Activated naive CD4-positive, alpha-beta T cell treated with anti-CD3 and anti-CD28 coated beads, Interleukin-2, amount 10 ng/mL, durations not matched to agents 7 days and 5 days (primary cell): ENCODE measurements at places on chromosomes 7 and 10.
A peak's percentile ranks its signal among the peaks of the same experiment; 100 is the strongest.

DNA sequence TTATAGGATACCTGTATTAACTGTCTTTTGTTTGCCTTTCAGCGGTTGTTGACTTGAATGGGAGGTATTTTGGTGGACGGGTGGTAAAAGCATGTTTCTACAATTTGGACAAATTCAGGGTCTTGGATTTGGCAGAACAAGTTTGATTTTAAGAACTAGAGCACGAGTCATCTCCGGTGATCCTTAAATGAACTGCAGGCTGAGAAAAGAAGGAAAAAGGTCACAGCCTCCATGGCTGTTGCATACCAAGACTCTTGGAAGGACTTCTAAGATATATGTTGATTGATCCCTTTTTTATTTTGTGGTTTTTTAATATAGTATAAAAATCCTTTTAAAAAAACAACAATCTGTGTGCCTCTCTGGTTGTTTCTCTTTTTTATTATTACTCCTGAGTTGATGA is 26.6 kb downstream of the RBM17 start:
- peaks cover 3% of the 10 kb centered on the region for H3K4me1 ChIP-seq
- H3K27me3 ChIP-seq, result no peaks in the 10 kb centered on the region
- no peak overlapping the region for H3K4me3 ChIP-seq

DNA sequence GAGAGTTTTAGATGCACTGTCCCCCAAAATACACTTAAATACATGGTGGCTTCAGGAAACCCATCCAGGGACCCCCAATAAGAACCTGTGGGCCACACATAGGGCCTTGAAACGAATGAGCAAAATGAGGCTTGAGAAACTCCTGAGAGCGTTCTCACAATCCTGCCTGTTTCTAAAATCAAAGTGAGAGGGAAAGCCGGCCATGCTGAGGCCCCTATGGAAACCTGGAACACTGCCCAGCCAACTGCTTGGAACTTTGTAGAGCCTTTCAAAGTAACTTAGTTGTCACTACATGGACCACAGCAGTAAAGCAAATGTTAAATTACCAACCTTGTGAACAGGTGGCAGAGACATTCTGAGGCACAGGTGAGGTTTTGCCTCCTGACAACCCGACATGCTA is 13.4 kb downstream of the SGMS1 start:
- peaks cover 10% of the 10 kb centered on the region for H3K4me1 ChIP-seq
- no peak overlapping the region for H3K27ac ChIP-seq
- no peaks in the 10 kb centered on the region for H3K36me3 ChIP-seq
- no peak overlapping the region for H3K4me3 ChIP-seq

- H3K4me3 ChIP-seq, result no peak overlapping the region
- H3K27me3 ChIP-seq, result peaks cover 3% of the 10 kb centered on the region
- DNase-seq, result no peak
- no peaks in the 10 kb centered on the region for H3K4me1 ChIP-seq
- no peaks in the 10 kb centered on the region for H3K36me3 ChIP-seq
These were observed 303.5 kb downstream of the OTUD1 start for GRCh38 chr10:23742368-23742767.

DNA sequence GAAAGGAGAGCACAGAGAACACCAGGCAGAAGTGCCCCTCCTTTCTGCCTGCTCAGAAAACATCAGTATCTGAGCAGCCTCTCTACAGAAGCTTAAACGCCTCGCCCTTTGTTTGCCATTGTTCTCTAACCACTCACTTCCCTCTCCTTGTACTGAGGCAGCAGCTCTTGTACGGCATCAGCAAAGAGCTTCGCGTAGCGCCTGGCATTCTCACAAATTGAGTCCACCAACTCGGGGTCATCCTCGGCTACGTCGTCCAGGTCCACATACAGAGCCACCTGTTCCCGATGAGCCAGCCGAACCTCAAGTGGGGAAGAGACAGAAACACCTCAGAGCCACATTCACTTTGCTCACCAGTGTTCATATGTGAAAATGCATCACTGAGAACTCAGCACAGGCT is 1.7 kb downstream of the MCM7 start:
- H3K4me1 ChIP-seq, result peaks cover 51% of the 10 kb centered on the region
- DNase-seq, result no peak
- peak overlapping the region; percentile 81 for H3K4me3 ChIP-seq
- peaks cover 64% of the 10 kb centered on the region for H3K36me3 ChIP-seq
- peak overlapping the region; percentile 93 for H3K27ac ChIP-seq

GRCh38 chr7:149599636-149600206 is 102.1 kb upstream of the ZNF746 start:
- peaks cover 62% of the 10 kb centered on the region for H3K36me3 ChIP-seq
- DNase-seq, result peak; percentile 35
- peaks cover 45% of the 10 kb centered on the region for H3K4me1 ChIP-seq
- H3K27ac ChIP-seq, result peak overlapping the region; percentile 89

DNA sequence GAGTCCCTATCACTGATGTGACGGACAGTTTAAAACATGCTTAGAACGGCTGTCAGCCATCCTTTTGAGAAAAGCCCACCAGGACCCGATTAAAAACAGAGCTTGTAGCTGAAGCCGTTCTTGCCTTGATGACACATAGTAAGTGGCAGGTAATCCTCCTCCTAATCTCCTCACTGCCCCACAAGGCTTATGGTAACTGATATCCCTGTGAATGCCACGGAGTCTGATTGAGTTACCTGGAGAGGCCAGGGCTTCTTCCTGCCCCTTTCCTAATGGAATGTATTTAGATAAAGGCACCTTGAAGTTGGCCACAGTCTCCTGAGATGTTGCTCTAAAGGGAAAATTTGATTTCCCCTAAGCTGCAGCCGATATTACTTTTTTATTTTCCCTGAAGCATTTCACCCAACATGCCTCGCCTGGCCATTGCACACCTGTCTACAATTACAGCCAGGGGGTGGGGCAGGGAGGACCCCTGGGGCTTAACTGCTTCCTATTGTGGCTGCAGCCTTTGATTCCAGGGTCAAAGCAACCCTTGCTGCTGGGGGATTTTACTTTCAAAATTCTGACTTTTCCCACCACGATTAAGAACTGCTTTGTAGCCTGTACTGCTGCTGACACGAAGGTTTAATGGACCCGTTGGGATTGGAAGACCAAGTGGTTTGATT is 169.0 kb upstream of the GPR26 start:
- H3K27ac ChIP-seq, result no peak overlapping the region
- H3K27me3 ChIP-seq, result peaks cover 22% of the 10 kb centered on the region
- no peaks in the 10 kb centered on the region for H3K4me1 ChIP-seq
- no peak overlapping the region for H3K4me3 ChIP-seq
- H3K36me3 ChIP-seq, result no peaks in the 10 kb centered on the region

- H3K36me3 ChIP-seq, result no peaks in the 10 kb centered on the region
- no peaks in the 10 kb centered on the region for H3K27me3 ChIP-seq
- no peak overlapping the region for H3K4me3 ChIP-seq
- no peak overlapping the region for H3K27ac ChIP-seq
These were observed 150.1 kb upstream of the TCF7L2 start for GRCh38 chr10:112799726-112800510.

- H3K4me1 ChIP-seq, result no peaks in the 10 kb centered on the region
- no peaks in the 10 kb centered on the region for H3K27me3 ChIP-seq
- no peak for DNase-seq
- H3K36me3 ChIP-seq, result no peaks in the 10 kb centered on the region
- H3K4me3 ChIP-seq, result no peak overlapping the region
These were observed 488.5 kb downstream of the MDFIC start for GRCh38 chr7:115410434-115410820.

DNA sequence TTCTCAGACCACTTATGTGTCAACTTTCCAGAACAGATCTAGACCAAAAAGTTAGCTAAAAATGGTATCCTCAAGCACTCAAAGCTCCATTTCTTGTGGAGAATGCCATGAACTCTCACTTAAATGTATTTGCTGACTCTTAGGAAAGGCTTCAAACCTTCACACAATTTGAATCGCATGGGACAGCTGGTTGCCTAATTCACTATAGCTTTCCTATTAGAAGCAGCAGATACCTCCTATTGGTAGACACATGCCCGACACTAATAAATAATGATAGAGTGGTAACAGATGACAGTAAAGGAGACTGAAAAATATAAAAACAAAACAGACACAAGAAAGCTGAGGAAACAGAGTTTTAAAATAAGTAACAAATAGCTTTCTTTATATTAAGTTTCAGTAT is 818.5 kb downstream of the XPNPEP1 start:
- no peaks in the 10 kb centered on the region for H3K27me3 ChIP-seq
- H3K36me3 ChIP-seq, result no peaks in the 10 kb centered on the region
- DNase-seq, result no peak
- no peak overlapping the region for H3K4me3 ChIP-seq
- H3K27ac ChIP-seq, result no peak overlapping the region
- no peaks in the 10 kb centered on the region for H3K4me1 ChIP-seq

- H3K36me3 ChIP-seq, result peaks cover 90% of the 10 kb centered on the region
- peaks cover 46% of the 10 kb centered on the region for H3K4me1 ChIP-seq
- no peak for DNase-seq
- no peak overlapping the region for H3K27ac ChIP-seq
These were observed 29.3 kb upstream of the CRYGN start for GRCh38 chr7:151469281-151469680.

GRCh38 chr10:77970869-77971803 is 44.6 kb upstream of the DLG5 start:
- H3K27ac ChIP-seq, result peak overlapping the region; percentile 77
- peaks cover 10% of the 10 kb centered on the region for H3K36me3 ChIP-seq
- peak; percentile 42 for DNase-seq
- H3K4me1 ChIP-seq, result peaks cover 10% of the 10 kb centered on the region
- no peak overlapping the region for H3K4me3 ChIP-seq

DNA sequence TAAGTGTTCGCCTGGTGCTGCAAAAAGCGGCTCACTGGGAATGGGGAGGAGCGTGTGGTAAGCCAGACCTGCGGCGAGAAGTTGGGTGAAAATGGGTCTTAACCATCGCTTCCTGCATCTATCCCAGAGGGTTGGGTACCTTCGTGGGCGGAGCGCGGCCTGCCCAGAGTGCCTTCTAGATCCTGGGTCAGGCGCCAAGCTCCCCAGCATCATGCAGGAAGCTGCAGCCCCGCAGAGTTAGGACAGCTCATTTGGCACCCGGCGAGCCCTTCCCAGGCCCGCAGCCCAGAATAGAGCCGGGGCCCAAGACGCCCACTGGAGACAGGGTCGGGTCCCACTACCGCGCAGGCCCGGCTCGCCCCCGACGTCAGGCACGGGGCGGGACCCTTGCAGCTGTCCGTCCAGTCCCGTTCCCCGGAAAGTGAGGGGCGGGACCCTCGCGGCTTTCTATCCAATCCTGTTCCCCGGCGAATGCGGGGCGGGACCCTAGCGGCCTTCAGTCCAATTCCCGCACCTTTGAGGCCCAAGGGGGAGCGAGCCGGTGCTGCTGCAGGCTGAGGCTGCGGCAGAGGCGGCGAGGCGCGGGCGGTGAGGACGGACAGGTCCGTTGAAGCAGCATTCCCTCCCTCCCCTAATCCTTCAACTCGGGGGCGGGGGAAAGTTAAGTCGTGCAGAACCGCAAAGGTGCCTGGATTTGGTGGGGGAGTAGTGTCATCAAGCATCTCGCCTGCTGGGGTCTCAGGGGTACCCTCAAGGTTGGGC is at the start of gene CROT:
CROT (plus strand) TSS at position 499 of the 762 bp plus-strand sequence. CDS start 3,405 bp downstream, outside the sequence.
- H3K4me3 ChIP-seq, result peak within 1 kb of the TSS; percentile 88
- H3K27ac ChIP-seq, result peak within 1 kb of the TSS; percentile 90
- H3K4me1 ChIP-seq, result peaks cover 53% of the 10 kb centered on the region
- peaks cover 32% of the 10 kb centered on the region for H3K36me3 ChIP-seq
- peak; percentile 96 for DNase-seq

DNA sequence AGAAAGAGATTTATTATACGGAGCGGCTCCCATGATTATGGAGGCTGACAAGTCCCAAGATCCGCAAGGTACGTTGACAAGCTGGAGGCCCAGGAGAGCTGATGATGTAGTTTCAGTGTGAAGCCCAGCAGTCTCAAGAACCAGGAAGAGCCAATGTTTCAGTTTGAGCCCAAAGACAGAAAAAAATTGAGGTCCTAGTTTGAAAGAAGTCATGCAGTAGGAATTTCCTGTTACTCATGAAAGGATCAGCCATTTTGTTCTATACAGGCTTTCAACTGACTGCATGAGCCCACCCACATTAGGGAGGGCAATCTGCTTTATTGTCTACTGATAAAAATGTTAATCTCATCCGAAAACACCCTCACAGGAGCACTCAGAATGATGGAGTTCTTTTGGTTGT is 51.5 kb downstream of the CCDC71L start:
- no peak for DNase-seq
- no peaks in the 10 kb centered on the region for H3K4me1 ChIP-seq
- no peak overlapping the region for H3K4me3 ChIP-seq
- no peaks in the 10 kb centered on the region for H3K36me3 ChIP-seq

DNA sequence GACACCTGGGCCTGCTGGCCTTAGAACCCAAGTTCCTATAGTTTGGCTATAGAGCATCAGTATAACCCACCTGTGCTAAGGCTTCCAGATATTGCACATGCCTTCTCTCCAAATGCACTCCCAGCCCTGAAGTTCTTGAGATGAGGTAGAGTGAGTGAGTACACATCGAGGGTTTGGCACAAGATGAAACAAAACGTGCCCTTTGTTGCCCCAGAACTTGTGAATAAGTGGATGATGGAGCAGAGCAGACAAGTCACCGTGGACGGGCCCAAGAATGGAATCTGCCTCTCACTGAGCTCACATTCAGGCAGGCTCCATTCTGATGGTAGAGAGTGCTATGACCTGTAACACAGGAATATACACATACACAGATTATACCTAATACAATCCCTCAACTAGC is 73.0 kb upstream of the STK17A start:
- no peaks in the 10 kb centered on the region for H3K4me1 ChIP-seq
- no peak for DNase-seq
- peaks cover 22% of the 10 kb centered on the region for H3K27me3 ChIP-seq
- H3K27ac ChIP-seq, result no peak overlapping the region

DNA sequence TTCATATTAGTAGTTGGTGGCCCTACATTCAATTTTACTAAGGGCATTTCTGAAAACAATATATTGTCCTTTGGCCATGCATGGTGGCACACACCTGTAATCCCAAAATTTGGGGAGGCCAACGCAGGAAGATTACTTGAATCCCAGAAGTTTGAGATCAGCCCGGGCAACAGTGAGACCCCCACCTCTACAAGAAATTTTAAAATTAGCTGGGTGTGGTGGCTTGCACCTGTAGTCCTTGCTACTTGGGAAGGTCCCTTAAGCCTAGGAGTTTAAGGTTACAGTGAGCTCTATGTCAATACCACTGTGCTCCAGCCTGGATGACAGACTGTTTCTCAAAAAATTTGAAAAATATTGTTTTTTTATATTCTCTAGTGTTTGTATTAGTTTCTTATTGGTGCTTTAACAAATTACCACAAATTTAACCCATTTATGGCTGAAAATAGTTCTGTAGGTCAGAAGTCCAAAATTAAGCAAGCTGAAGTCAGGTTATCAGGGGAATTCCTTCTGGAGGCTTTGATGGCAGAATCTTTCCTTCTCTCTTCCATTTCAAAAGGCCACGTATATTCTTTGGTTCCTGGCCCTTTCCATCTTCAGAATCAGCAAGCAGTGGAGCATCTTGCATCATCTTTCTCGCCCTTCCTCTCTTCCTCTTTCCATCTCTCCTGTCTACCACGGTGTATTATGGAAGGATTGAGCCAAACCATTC is 12.4 kb downstream of the CBX3 start:
- H3K36me3 ChIP-seq, result peaks cover 39% of the 10 kb centered on the region
- peaks cover 14% of the 10 kb centered on the region for H3K4me1 ChIP-seq
- no peak overlapping the region for H3K4me3 ChIP-seq
- DNase-seq, result no peak
- H3K27me3 ChIP-seq, result no peaks in the 10 kb centered on the region
